ENCODE measurements at places on chromosomes 7 and 10.

- no peak for DNase-seq
These were observed 189.9 kb upstream of the LYZL1 start for GRCh38 chr10:29099001-29099400.

DNA sequence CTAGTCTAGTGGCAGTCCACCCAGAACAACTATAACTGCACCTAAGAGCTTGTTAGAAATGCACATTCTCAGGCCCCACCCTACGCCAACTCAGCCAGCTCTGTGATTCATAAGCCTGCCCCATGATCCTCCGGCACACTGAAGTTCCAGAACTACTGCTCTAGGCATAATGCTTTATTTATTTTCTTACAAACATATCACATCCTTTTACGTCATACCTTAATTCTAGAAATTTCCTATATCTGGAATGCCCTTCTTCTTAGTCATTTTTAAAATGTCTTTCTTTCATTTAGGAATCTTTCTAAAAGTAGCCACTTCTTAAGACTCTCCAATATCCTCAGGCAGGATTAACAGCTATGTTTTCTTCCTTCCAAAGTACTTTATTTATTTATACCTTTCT, 480.1 kb downstream of the INHBA start:
- peak; percentile 85 for DNase-seq

GRCh38 chr10:44396671-44397191, 11.8 kb upstream of the CXCL12 start:
- DNase-seq, result no peak

DNA sequence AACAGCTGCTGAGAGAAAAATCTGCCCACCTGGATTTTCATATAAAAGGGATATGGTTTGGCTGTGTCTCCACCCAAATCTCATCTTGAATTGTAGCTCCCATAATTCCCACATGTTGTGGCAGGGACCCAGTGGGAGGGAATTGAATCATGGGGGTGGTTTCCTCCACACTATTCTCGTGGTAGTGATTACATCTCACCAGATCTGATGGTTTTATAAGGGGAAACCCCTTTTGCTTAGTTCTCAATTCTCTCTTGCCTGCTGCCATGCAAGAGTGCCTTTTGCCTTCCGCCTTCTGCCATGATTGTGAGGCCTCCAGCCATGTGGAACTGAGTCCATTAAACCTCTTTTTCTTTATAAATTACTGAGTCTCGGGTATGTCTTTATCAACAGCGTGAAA, 20.8 kb upstream of the MKI67 start:
- DNase-seq, result no peak

- no peak for DNase-seq
These were observed 64.4 kb downstream of the RAB18 start for GRCh38 chr10:27568196-27569175.

- no peak for DNase-seq
These were observed 136.5 kb downstream of the COBL start for GRCh38 chr7:51180092-51180491.

- DNase-seq, result peak; percentile 68
These were observed 87.3 kb upstream of the TES start for GRCh38 chr7:116122972-116123595.

DNA sequence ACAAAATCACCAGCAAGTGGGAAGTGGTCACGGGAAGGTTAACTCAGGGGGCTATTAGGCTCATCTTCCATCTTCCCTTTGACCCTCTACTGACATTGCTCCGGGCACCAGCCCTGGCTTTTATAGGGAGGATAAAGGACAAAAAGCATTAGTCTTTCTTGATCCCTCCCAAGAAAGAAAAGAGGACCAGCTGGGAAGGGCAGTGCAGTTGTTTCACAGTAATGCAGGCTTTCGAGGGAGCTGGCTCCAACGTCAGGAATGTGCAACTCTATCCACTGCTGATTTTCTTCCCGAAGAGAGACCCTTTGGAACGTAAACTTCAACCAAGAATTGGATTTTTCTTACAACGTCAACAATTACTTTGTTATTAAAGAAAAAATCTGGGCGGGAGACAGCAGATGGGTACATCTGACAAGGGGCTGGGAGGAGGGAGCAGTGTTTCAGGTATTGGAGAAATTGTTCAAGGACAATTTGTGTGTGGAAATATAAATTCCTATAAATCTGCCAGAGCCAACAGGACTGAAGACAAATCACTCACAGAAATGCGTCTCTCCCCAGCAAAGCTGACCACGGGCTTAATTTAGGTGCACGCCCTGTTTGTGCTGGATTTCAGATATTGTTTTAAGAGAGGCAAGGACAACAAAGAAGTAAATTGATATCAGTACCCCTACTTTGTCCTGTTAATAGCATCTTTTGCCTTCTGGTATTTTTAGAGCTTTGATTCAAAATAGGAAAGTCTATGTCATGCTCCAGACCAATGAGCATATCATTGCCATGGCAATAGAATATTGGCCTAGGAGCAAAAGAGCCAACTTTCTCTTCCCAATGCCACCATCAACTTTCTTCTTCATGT, 23.4 kb upstream of the ARID5B start:
- no peak for DNase-seq

- DNase-seq, result no peak
These were observed 4.5 kb upstream of the CAMK2B start for GRCh38 chr7:44329888-44330287.

GRCh38 chr10:43369921-43370320, 1.5 kb upstream of the FXYD4 start:
- no peak for DNase-seq

DNA sequence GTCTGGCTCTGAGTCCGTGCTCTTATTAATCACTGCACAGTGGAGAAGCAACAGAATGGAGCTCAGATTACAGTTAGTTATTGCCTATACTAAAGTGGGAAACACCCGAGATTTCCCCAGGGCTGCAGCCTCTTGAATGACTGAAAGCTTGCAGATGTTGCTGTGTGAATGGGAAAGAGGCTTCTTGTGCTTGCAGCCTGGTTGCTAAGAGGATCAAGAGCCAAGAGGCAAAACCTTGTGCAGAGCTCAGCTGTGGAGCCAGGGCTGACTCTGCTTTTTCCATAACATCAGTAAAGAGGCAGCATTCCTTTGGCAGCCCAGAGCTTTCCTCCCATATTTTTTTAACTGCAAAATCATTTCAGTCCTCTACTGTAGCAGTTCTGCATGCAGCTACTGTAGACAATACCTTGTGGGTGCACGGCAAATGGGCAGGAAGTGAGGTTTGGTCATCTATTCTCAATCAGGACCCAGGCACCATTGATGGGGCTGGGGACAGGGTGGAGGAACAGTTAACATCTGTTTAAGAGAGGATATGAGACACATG, 86.5 kb downstream of the RALA start:
- peak; percentile 33 for DNase-seq

DNA sequence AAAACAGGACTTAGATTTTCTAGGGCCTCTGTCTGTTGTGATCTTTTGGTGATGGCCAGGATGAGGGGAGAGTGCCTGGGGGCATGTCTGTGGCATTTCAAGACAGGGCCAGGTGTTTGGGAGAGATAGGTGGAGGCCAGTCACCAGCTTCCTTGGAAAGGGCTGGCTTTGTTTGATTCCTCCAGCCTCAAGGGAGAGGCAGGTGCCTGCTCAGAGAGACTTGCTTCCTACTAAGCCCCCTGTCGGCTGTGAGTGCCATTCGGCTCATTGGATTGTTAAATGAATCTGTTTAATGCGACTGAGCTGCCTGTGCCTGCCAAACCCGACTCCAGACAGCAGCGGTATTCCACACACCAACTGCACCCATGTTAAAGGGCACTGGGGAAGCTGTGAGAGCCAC, 304.1 kb upstream of the COBL start:
- DNase-seq, result no peak

DNA sequence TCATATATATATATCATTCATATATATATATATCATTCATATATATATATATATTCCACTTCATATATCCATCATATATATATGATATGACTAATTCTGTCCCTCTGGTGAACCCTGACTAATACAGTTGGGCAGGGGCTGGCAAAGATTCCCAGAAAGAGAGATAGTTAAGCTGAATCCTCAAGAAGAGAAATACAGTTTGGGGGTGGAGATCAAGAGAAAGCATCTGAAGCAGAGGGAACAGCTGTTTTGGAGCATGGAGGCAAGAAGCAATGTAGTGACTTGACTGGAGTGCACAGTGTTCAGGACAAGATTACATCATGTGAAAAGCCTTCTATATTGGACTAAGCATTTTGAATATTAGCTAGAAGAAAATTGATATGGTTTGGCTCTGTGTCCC, 540.7 kb downstream of the MAGI2 start:
- peak; percentile 5 for DNase-seq

DNA sequence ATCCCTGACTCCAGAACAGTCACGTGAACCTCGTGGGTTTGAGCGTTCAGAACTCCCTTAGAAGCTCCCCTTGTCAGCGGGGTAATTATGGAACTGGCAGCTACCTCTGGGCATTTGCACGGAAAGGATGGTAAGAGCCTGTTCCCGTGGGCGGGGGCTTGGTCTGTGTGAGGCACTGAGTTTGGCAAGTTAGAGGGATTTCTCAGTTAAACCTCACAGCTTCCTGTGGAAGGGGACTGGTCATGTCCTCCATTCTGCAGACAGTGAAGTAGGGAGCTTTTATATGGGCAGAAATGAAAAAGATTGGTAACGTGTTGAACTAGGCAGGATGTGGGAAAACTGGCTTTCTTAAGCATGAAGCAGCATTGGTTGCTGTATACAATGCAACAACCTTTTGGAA, 16.0 kb downstream of the PALD1 start:
- peak; percentile 22 for DNase-seq

GRCh38 chr7:15921576-15921975, 235.1 kb upstream of the MEOX2 start:
- DNase-seq, result peak; percentile 94

GRCh38 chr7:29102558-29103151, 43.7 kb downstream of the CPVL start:
- DNase-seq, result peak; percentile 56

- no peak for DNase-seq
These were observed 674.4 kb downstream of the GRM8 start for GRCh38 chr7:126578338-126578737.

- no peak for DNase-seq
These were observed 20.8 kb upstream of the ERVW-1 start for GRCh38 chr7:92498557-92498956.

- peak; percentile 65 for DNase-seq
These were observed 48.0 kb upstream of the DLG5 start for GRCh38 chr10:77974396-77975074.

DNA sequence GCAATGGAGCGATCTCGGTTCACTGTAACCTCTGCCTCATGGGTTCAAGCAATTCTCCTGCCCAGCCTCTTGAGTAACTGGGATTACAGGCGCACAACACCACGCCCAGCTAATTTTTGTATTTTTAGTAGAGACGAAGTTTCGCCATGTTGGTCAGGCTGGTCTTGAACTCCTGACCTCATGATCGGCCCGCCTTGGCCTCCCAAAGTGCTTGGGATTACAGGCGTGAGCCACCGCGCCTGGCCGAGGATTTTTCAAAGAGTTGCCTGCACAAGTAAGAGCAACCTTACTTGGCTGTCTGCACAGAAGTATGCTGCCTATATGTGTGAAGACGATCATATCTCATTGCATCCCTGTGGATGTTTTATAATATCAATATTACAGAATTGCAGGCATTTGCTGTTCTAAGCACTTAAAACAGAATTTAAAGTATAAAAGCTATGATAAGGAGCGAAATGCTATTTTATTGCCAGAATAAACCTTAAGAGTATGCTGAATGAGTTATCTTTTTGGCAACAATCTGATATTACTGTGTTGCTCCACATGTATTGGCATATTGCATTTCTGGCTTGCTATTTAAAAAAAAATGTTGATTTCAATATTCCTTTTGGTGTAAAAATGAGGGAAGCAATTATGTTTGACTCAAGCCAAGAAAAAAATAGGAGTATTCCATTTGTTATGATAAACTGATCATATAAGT, 379.4 kb upstream of the SEMA3D start:
- no peak for DNase-seq

DNA sequence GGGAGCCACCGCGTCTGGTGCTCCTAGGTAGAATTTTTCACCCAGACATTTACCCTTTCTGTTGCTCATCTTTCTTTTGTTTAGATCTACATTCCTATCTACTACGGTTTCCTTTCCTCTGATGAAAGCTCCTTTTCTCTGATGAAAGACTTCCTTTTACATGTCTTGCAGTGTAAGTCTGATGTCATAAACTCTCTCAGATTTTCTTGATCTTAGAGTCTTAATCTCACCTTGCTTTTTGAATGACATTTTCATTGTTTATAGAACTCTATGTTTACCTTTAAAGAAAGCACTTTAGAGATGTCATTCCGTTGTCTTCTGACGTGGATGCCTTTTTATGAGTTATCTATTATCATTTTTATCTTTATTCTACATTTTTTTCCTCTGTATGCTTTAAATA, 171.8 kb upstream of the MTPN start:
- peak; percentile 5 for DNase-seq

DNA sequence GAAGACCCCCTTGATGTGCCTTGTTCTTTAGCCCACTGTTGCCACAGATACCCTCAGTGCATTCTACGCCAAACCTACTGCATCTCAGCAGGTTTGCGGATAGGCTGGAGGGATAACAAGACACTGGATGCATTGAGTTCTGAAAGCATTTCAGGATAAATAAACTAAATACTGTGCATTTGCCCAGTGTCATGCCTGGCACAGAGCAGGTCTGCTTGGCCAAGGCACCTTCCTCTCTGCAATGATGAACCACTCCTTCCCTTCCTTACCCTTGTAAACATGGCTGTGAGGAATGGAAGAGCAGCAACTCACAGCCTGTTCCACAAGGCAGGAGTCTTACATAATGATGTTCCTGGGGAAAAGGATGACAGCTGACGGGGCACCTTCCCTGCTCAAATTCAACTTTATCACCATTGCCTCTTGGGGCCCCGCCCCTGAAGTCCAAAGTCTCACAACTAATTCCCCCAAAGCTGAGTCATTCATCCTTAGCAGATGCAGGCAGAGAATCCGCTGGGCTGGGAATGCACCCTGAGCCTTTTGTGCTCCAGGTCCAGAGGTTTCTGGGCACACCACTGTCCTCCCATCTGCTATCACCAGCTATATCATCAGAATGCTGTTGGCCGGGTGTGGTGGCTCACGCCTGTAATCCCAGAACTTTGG, 11.6 kb downstream of the DDX56 start:
- DNase-seq, result peak; percentile 81

DNA sequence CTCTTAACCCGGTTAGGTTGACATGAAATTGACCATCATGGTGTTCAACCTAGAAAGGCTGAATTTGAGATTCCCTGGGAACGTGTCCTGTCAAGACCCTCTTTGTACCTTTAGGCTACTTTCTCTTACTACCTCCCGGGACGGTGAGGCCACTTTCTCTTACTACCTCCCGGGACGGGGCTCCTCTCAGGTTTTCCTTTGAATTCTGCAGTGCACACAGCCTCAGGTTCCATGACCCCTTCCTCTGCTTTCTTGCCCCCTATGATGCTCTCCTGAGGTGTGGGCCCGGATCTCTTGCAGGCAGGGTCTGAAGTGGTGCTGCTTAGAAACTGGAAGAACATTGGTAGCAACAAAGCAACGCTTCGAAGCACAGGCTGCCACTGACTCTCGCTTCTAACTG, 155.3 kb downstream of the CAMK1D start:
- DNase-seq, result no peak

- DNase-seq, result peak; percentile 57
These were observed 35.3 kb upstream of the CYTH3 start for GRCh38 chr7:6307762-6308161.

All from ELR (cell line).